ENCODE measurements at places on chromosomes 11 and 22.

DNA sequence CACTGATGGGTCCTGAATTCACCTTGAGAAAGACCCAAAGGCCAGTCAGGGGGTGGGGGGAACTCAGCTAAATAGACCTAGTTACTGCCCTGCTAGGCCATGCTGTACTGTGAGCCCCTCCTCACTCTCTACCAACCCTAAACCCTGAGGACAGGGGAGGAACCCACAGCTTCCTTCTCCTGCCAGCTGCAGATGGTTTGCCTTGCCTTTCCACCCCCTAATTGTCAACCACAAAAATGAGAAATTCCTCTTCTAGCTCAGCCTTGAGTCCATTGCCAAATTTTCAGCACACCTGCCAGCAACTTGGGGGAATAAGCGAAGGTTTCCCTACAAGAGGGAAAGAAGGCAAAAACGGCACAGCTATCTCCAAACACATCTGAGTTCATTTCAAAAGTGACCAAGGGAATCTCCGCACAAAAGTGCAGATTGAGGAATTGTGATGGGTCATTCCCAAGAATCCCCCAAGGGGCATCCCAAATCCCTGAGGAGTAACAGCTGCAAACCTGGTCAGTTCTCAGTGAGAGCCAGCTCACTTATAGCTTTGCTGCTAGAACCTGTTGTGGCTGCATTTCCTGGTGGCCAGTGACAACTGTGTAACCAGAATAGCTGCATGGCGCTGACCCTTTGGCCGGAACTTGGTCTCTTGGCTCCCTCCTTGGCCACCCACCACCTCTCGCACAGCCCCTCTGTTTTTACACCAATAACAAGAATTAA, 2.4 kb upstream of the TTC36 start:
- DNase-seq = no peak

GRCh38 chr11:63462137-63462536, 28.8 kb downstream of the PLAAT5 start:
- no peak for DNase-seq

DNA sequence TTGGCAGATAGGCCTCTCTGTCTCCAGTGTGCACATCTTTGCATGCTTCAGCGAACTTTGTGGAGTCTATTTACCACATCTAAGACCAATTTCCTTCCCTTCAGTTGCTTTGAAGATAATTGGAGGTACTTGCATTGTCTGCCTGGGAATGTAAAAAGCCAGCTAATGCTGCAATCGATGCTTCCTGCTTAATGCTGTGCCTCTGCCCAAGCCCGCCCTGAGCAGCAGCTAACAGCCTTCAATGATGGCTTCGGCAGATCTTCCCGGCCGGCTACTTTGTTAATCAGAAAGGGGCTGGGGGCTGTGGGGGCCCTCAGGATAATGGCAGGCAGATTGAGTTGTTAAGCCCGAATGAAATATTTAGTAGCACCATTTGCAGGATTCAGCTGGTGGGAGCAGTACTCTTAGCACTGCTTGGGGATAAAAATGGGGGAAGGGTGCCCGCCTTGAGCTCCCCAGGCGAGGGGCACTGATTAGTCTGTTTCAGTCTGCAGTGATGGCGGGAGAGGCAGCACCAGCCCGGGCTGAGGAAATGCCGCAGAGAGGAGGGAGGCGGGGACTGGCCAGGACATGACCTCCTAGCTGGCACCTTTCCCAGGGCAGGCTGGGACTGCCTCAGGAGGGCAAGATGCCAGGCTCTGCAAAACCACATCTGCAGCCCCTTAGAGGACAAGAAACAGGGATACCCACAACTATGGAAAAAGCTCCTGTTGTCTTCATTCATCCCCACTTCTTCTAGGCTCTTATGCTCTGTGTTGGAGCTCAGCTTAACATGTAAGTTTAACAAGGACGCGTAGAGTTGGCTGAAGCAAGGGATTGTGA, 460.0 kb downstream of the BUD13 start:
- DNase-seq = no peak

DNA sequence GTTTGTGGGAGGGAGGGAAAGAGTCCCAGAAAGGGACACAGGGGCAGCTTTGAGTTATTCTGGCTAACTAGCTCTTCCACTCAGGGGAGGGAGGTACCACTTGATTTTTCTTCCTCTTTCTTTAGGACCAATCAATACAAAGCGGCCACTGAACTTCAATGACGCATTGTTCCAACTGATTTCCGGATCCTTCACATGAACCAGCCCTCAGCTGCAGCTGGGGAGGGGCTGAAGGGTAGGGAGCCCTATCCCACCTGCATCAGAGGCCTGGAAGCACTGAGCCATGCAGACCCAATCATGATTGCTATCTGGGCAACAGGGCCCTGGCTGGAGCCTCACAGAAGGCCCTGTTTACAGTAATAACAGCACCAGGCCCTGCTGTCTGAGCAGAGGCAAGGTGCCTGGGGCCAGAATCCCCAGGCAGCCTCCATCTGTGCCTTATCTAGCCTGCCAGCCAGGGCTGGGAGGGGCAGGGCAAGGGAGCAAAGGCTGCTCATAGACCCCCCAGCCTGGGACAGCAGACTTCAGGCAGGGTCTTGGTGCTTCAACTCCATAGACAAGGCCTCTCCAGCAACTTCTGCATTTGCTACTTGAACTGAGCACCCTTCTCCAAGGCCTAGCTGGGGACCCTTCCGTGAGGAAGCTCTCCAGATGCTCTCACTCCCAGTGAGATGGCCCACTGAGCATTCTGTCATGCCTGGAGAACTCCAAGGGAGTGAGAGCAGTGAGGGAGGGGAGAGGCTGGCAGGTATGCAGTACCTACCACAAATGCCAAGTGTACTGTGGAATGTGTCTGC, 22.5 kb downstream of the CLPB start:
- DNase-seq = no peak

DNA sequence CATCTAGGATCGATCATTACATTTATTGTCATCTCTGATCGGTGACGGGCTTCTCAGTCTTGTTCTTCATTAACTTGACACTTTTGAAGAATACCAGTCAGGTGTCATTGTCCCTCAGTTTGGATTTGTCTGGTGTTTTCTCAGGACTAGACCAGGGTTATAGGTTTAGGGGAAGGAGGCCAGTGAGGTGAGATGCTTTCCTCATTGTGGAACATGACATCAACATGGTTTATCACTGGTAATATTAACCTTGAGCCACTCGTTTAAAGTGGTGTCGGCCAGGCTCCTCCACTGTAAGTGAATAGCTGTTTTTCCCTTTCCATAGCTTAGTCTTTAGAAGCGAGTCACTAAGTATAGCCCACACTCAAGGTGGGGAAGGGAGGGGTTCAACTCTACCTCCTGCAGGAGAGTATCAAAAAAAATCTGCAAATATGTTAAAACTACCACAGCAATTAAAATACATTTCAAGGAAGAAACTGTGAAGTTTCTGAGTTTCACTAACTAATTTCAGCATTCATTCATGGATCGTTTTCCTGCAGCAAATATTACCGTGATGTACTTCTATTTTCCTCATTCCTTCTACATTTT, 42.0 kb downstream of the KCNQ1OT1 start:
- no peak for DNase-seq

- DNase-seq = no peak
Observed at GRCh38 chr11:119144825-119145486, 3.9 kb upstream of the ABCG4 start.

GRCh38 chr11:47241841-47242301, 6.7 kb downstream of the ACP2 start:
- no peak for DNase-seq

- DNase-seq = no peak
Observed at GRCh38 chr11:108669711-108670110, 4.8 kb downstream of the DDX10 start.

- no peak for DNase-seq
Observed at GRCh38 chr11:61108847-61109585, 6.7 kb downstream of the CD5 start.

GRCh38 chr22:23225724-23226496, 45.6 kb downstream of the BCR start:
- peak; percentile 34 for DNase-seq
